Stimulated activated CD4-positive, alpha-beta T cell treated with anti-CD3 and anti-CD28 coated beads, Interleukin-12 subunit alpha, Interleukin-12 subunit beta, amount 100 ng/mL, for 24 hours (primary cell): ENCODE measurements at places on chromosomes 1 and 21.
A peak's percentile ranks its signal among the peaks of the same experiment; 100 is the strongest.

DNA sequence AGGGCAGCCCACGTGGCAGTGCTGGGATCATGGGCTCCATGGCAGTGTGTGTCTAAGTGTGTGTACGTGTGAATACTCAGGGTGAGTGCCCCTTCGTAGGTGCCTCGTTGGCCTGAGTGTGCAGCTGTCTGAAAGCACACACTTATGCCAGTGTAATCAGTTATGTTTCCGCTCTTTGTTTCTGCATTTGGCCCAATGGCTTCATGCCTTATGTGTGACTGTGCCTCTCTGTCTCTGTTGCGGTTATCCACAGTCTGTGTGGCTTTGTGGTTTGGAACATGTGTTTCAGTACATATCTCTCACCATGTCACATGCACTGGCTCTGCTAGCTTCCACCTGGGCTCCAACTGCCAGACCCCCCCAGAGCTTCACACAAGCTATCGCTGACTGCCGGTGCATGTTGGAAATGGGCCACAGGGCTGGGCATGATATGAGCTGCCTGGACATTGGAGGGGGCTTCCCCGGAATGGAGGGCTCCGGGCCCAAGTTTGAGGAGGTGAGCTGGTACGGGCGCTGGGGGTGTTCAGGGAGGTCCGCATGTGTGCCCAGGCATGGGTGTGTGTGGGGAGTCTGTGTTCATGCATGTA, 70.3 kb upstream of the TINAGL1 start:
- peak; percentile 8 for DNase-seq

DNA sequence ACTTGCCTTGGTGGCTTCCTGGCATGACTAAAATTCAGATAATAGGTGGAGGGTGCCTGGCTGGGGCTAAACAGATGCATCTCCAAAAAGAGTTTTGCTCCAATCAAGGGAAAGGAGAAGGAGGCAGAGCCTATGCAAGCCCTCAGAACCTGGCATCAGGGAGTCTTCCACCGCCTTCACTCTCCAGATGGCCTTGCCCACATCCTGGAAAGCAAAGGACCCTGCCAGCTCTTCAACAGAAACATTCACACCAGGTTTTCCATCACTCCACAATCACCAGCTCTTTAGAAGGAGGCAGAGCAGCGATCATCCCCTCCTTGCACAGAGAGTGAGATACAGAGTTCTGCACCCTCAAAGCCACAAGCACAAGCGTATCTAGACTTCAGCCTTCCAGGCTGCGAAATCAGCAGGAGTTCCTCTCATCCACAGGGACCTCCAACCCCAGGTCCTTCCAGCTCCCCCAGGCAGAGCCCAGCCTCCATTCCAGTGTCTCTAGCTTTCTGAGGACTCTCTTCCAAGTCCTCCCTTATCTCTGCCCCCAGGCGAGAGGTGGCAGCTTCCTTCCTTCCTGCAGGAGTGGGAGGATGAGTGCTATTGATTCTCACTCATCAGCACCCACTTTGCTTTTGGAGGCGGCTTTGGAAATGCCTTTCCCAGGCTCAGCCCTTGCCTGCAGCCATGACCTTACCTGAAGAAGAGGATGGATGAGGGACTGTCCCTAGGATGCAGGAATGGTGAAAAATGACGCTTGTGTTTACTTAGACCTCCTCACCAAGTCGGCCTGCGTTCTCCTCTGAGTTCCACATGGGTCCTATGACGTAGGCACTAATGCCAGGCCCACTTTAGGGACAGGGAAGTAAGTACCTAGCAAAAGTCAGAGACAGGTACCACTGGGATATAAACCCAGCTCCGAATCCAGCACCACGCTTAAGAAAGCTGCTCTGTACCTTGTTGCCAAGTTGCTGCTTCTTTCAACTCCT, 75.4 kb downstream of the RIPK4 start:
- no peak for DNase-seq

DNA sequence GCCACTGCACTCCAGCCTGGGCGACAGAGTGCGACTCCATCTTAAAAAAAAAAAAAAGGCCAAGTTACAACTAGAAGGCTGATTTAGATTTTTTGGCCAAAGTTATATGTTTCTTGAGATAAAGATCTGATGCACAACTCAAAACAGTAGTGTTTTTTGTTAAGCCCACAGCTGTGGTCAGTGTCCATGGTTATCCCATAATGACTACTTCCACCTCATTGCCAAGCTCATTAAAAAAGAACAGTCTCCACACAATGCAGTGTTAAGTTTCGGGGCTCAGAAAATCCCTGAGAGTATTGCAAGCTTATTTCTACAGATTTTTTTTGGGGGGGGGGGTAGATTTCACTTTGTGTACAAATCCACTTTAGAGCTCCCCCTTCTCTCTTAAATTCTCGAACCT, 120.5 kb downstream of the RUNX1 start:
- no peak for DNase-seq

DNA sequence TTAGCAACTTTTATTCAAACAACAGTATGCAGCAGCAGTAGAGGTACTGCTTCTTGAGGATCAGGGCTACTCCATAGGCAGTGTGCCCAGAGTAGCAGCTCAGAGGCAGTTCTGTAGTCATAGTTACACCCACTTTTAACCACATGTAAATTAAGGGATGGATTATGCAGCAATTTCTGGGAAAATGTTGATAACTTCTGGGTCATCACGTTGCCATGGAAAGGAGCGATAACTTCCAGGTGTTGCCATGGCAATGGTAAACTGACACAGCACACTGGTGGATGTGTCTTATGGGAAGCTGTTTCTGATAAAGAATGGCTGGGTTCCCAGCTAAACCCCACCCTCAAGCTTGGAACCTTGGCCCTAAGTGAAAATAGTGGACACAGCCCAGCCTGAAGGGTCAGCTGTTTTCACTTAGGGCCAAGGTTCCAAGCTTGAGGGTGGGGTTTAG, 29.0 kb upstream of the PLA2G2A start:
- no peak for DNase-seq

DNA sequence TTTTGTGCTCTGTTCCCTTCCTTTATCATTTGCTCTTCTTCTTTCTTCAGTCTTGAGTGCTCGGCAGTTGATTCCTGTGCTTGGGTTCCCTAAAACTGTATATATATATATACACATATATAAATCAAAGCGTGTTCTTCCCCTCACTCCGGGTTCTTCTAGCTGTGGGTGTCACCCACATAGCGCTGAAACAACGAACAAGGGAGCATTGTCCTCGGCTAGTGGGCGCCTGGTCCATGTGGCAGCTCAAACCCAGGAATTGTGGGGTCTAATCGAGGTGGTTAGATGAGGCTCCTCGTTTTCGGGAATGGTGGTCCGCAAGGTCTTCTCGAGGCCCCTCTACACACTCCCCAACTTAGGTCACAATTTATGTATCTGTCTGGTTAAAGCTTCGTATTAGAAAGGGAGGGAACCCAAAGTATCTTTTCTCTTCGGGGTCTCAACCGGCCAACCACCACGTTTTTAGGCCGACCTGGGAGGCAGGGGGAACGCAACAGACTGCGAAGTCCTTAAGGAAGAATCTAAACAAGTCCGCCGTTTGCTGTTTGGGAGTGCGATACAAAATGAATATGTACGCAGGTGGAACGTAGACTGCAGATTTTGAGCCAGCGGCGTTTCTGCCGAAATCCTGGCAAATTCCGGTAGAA, 504 bp upstream of the SDHC start:
- no peak for DNase-seq

GRCh38 chr1:31912839-31913239, 25.3 kb downstream of the PTP4A2 start:
- DNase-seq: no peak

- DNase-seq: peak; percentile 68
These were observed 14.9 kb downstream of the TTC34 start for GRCh38 chr1:2786329-2787162.

DNA sequence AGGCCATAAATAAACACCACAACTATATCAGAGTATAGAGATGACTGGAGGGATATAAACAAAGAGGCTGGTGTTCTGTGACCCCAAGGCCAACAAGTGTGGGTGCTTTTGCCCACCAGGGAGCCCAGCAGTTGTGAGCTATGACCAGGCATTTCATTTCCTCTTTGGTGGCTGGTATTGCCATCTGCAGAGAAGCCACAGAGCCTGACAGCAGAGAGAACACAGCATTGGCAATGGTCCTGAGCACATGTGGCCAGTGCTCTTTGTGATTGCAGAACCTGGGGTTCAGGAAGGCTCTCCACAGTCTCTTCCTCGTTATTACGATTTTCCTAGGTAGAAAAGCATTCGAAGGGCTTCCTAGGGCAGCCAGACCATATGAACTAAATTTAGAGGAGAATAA, 112.3 kb downstream of the TM2D1 start:
- DNase-seq: no peak

GRCh38 chr1:204380293-204380831, 20.6 kb upstream of the PLEKHA6 start:
- no peak for DNase-seq

DNA sequence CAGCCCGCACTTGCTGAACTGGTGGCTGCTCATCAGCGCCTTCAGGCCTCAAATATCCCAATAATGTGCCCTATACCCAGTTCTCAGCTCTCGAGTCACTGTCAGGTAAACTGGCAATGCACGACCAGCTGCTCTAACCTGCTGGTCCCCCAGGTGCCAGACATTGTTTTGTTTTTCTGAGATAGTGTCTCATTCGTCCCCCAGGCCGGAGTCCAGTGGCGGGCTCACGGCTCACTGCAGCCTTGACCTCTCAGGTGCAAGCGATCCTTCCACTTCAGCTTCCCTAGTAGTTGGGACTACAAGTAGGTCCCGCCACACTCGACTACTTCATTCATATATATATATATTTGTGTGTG, 1.0 kb upstream of the NADK start:
- DNase-seq: no peak

- no peak for DNase-seq
These were observed 935 bp downstream of the KCNK2 start for GRCh38 chr1:215083383-215083961.

- no peak for DNase-seq
These were observed 38.1 kb upstream of the GPR153 start for GRCh38 chr1:6298940-6299465.

DNA sequence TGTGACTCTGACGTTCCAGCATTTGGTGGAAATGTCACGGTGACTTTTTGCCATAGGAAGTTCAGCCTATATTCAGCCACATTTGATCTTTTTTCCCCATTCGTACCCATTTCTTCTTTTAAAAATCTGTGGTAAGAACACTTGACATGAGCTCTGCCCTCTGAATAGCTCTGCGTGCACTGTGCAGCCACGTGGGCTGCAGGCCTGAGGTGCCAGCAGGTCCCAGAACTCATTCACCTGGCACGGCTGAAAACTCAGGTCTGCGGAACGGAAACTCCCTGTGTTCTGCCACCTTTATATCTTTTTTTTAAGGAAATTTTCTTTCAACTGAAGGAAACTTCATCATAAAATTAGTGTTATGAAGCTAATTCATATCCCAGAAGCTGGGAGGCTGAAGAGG, 28.6 kb downstream of the CEP104 start:
- DNase-seq: no peak

GRCh38 chr1:231021540-231022031, 18.5 kb downstream of the FAM89A start:
- no peak for DNase-seq

- DNase-seq: no peak
These were observed 6.5 kb upstream of the PACC1 start for GRCh38 chr1:212421165-212421564.
